ENCODE measurements at places on chromosomes 7 and 10.

DNA sequence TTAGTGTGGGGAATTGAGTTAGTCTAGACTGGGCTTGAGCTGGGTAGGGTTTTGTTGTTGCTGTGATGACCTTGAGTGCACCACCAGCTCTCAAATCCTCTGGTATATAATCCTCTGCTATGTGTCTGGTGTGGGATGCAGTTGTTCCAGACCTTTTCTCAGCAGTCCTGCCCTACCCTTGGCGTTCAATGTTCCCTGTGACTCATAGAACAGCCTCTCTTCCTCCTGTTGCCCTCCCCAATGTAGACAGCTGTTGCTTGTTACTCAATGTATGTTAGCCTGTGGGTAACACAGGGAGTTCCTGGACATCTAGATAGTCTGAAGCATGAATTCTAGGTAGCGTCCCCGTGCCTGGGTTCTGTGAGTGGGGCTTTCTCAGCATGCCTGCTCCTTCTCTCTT, 19.8 kb downstream of the ACBD7 start:
- peak; percentile 11 for DNase-seq

DNA sequence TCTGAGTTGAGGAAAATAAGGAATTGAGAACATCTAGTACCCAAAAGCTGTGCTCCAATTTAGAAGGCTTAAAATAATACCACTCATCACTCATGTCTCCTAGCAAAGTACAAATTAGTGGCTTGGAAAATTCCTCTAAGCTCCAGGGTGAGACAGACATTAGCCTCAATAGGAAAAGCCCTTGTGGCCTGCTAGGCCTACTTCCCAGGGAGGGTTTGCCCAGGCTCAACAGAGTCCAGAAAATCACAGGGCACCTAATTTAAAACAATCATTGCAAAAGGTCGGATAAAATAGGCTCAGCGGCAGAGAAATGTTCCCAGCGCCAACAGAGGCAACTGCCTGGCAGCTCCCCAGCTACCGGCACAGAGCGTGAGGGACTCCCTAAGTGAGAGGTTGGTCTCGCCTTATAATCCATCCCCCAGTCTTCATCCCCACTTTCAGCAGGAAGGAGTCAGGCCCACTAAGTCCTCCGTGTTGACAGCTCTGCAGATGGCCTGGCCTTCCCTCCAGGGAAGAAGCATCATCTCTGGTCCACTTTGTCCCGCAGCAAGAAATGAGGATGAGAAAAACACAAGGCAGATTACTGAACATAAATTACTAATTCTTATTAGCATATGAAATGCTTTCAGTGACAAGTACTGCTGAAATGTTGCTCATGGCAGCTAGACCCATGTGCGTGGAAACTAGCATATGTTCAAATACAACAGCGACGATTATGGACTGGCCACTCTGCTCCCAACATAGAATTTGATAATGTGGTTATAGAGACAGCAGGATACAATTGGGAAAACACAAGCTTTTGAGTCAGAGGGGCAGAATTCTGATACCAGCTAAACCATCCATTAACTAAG, 1177.7 kb upstream of the AUTS2 start:
- no peak for DNase-seq

DNA sequence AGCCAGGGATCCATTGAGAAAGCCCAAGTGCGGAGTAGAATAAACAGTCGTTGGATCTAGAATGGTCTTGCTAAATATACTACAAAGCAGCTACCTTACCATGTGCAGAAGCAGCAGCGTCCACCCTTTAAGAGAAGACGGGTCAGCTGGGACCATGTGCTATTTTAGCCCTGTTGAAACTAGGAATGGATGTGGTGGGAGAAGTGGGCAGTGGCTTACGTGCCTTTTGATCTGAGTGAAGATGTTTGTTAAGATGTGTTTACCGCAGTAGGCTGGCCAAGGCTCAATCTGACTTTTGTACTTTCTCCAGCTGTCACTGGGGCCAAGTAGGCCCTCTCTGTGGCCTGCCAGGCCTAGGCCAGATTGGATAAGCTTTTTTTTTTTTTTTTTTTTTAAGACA, 9.2 kb downstream of the HABP2 start:
- DNase-seq: no peak

- DNase-seq: peak; percentile 59
Observed at GRCh38 chr10:3978174-3978573, 193.2 kb upstream of the KLF6 start.

GRCh38 chr7:157061979-157062378, 51.5 kb upstream of the MNX1 start:
- DNase-seq: no peak

GRCh38 chr7:6934981-6935380, 108.9 kb upstream of the CCZ1B start:
- DNase-seq: no peak

DNA sequence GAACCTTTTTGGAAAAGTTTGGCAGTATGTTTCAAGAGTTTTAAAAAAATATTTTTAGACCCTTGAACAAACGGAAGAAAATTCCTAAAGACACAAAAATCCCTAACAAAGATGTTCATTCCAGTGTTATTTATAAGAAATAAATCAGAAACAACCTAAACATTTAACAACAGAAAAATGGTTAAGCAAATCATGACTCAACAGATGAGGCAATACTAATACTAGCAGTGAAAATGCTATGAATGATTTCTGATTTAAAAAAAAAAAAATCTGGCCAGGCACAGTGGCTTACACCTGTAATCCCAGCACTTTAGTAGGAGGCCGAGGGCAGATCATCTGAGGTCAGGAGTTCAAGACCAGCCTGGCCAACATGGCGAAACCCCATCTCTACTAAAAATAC, 61.0 kb downstream of the ARHGAP12 start:
- peak; percentile 33 for DNase-seq

DNA sequence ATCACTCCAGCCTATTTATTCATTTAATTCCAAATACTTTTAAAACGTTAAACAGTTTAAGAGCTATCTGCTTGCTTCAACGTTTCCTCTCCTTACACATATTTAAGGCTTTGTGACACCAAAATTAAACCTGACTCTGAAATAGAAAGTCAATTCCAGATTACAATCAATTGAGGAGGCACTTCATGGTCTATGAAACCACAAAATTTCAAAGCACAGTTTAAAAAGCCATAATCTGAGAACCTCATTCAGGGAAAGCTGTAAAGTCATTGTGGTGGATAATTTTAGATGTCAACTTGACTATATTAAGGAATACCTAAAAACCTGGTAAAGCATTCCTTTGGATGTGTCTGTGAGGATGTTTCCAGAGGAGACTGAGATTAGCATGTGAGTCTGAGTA, 6.2 kb downstream of the SNX13 start:
- no peak for DNase-seq

GRCh38 chr7:83337050-83337449, 174.4 kb upstream of the PCLO start:
- DNase-seq: no peak

- no peak for DNase-seq
Observed at GRCh38 chr7:74235518-74236268, 18.5 kb downstream of the RFC2 start.

DNA sequence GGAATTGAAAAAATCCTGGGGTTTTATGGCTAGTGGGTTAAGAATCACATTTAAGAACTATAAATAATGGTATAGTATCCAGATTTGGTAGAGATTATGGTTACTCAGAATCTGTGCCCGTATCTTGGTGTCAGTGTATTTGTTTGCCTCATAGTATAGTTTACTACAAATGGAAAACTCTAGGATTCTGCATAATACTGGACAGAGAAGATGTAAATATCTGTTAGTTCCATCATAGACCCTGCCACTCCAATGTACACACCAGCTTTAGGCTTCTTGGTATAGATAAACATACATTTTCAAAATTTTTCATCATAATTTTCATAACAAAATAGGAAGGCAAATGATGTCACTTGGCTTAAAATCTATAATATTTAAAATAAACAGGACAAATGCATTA, 108.1 kb downstream of the CFTR start:
- no peak for DNase-seq

DNA sequence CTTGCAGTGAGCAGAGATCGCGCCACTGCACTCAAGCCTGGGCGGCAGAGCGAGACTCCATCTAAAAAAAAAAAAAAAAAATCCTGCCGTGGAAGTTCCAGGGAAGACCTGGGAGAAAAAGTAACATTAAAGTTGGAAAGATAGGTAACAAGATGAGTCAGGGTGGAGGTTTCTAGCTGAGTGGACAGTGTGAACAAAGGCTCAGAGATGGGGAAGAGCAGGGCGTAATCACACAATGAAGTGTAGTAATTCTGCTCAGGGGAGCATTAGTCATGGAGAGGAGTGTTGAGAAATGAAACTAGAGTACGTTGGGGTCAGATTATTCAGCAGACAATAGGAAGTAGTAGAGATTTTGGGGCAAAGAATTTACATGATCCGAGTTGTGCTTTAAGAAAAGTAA, 21.6 kb upstream of the WASL start:
- no peak for DNase-seq

DNA sequence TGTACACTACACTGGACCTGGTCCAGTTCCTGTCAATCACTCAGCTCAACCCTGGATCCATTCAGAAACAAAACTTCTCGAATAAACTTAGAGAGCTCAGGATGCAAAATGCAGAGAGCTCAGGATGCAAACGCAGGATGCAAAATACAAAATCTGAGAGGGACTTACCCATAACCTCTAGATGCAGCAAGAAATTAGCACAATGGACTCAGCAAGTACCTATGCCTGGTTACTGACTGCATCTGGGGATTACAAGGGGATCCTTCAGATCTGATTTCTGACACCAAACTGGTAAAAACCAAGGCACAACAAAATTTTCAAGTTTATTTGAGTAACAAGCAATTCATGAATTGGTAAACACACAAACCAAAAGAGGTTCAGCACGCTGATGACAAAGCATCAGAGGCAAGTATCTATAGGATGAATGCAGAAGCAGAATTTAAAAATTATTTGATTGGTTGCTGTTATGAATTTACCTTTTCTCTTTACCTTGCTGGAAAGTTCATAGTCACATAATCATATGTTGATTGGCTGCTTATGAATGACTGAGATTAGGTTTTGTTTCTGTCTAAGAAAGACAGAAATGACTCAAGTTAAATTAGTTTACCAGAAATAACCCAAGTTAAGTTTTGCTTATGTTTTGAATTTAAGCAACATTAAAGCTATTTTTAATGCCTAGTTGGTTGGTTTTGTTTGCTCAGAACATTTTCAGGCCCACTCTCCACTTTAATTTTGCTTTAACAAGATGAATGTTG, 11.4 kb downstream of the GIMAP6 start:
- no peak for DNase-seq

GRCh38 chr10:97336006-97336405, 1.5 kb upstream of the FRAT2 start:
- no peak for DNase-seq

DNA sequence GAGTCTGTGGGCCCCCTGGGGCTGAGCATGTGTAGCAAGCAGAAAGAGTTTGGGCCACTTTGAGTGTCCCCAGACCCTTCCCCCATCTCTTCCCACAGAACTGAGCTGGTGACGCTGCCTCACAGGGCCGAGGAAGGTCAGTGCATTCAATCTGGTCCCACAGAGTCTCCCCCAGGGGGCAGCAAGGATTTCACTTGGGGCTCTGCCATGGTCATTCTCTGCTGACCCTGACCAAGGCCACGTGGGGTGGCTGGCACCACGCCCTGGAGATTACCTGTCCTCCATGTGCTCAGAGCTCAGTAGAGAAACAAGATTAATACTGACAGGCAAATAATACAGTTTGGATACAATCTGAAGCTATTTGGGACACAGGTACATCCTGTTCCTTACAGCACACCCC, 30.2 kb downstream of the ADRA2A start:
- no peak for DNase-seq

DNA sequence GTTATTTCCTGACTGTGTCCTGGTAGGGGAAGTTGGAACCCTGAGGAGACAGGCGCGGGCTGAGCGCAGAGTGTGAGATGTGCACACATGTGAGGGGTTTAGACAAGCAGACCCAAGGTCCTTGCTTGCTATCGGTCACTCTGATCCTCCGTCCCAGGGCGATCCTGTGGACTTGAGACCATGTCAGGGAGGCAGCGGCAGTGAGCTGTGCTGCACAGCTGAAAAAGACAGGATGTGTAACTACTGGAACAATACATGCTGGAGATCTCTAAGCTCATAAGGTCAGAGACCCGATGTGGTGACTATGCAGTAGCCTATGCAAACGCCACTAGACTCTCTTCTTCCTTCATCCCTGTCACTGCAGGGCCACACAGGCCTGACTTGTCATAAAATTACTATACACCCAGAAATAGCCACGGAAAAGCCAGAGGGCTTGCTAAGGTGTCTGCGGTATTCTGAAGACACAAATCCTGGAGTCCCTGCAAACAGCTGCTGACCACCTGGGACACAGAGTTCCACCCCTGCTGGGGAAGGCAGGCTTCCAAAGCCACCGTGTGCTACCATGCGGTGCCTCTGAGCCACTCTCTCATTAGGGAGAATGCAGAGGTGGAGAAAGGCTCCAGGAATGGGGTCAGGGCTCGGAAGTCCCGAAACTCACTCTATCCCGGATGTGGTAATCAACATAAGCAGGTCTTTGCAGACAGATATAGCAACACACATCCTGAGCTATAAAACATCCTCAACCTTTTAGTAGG, 91.1 kb upstream of the DDC start:
- DNase-seq: no peak

DNA sequence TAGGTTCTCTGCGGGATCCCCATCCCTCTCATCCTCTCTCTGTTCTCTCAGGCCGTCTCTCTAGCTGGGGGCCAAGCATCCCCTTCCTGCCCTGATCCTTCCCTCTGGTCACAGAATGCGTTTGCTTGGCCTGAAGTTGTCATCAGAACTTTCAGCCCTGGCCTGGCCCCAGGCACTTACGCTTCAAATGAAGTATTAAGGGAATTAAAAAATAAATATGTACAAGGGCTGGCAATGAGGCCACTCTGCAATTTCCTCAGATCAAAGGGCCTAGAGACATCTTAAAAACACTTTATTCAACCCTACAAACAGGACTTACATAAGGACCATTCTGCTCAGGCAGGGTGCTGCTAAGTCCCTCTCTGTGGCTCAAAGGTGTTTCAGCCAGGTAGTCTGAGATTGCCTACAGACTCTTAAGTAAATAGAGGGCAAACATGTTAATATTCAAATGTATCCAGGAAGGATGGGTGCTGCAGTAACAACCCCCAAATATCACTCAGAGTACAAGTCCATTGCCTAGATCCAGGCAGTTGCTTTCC, 16.0 kb downstream of the SFTPD start:
- DNase-seq: no peak

- no peak for DNase-seq
Observed at GRCh38 chr7:108455551-108455997, 662 bp downstream of the NRCAM start.

- no peak for DNase-seq
Observed at GRCh38 chr7:150432915-150433892, 17.2 kb upstream of the GIMAP8 start.

GRCh38 chr10:111784436-111784835, 399.1 kb downstream of the GPAM start:
- DNase-seq: no peak

All from fibroblast of skin of abdomen (primary cell).